ENCODE measurements at places on chromosomes 16 and 17.

DNA sequence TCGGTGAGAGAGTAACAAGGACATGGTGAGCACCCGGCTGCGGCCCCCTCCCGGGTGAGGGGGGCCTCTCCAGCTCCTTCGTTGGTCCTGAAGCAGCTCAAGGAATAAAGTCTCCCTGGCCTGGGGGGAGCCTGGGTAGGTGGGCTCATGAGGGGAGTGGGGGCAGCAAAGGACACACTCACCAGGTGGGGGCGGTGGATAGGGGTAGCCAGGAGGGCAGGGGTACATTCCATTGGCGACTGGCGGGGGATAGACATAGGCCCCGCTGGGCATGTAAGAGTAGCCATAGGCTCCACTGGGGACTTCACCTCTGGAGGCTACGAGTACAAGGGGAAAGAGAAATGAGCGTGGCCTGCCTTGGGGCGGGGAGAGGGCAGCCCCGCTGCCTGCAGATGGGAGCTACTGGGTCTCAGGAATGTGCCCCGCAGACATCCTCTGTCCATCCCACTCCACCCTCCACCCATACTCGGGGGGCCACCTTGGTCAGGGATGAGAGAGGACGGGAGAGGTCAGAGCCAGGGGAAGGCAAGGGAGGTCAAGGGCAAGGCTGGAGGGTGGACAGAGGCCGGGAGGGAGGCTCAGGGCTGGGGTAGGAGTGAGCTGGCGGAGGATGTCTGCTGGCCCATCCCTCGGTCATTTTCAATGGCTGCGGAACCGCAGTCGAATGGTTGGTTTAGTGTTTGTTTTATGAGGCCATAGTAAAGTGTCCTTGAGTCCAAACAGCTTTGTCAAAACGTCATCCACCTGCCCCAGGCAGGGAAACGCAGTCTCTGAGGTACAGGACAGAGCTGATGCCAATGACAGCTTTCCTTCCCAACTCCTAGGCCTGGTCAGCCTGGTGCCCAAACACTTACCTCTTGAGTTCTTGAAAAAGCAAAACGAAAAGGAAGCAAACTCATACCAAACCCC lies 3.7 kb upstream of the UNC13D start:
- DNase-seq: no peak

DNA sequence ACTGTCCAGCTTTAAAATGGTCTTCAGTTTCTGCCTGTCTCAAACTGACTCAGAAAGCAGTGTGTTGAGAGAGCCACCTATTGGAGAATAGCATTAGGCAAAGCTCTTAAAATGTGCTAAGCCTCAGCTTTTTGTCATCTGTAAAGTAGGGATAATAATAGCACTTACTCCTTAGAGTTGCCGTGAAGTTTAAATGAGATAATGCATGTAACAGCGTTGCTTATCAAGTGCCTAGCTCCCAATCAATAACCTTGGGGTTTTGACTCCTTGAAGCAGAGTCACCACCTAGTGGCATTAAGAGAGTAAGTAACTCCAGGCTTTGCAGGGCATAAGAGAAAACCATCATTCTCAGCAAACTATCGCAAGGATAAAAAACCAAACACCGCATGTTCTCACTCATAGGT lies 163.3 kb downstream of the HS3ST2 start:
- no peak for DNase-seq

- no peak for DNase-seq
Observed at GRCh38 chr16:59148056-59148768, 414.1 kb upstream of the GOT2 start.

GRCh38 chr16:73025151-73025855 lies 22.6 kb downstream of the ZFHX3 start:
- DNase-seq: no peak

DNA sequence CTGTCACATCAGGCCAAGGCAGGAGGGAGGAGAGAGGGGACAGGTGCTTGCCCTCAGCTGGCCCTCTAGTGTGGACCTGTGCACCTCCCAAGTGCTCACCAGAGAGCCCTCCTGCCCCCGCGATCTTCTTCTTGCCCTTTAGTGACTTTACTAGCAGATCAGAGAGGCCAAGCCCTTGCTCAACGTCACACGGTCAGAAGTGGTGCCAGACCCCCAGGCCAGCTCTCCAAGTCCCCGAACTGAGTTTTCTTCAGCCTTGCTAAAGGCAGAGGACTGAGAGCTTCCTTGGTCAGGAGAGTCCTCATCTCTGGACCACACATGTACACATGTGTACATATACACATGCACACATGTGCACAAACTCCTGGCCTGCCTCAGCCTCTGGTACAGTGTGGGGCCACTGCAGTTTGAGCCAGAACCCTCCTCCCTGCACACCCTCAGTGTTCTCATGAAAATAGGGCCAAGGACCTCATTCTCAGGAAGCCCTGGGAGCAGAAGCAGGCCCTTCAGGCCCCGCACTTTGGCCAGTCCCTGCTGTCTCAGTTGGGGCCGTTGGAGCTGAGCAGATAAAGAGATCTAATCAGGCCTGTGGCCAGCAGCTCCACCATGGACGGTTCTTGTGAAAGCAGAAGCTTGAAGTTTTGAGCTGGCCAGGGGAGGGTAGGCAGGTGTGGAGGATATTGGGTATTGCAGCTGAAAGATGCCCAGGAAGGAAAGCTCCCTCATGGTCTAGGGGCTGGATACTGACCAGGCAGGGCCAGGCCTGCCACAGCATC lies 7.4 kb upstream of the EPX start:
- no peak for DNase-seq

GRCh38 chr17:49521471-49522356 lies 26.6 kb downstream of the NGFR start:
- no peak for DNase-seq

- DNase-seq: no peak
Observed at GRCh38 chr16:58464916-58465731, 34.8 kb upstream of the NDRG4 start.

- no peak for DNase-seq
Observed at GRCh38 chr16:3454093-3454492, 10.6 kb downstream of the NAA60 start.

All from anterior cingulate cortex (tissue), 58 donors.